Stimulated activated CD8-positive, alpha-beta memory T cell treated with anti-CD3 and anti-CD28 coated beads, Interleukin-4, amount 100 ng/mL, for 24 hours (primary cell): ENCODE measurements at places on chromosomes 16 and 17.

DNA sequence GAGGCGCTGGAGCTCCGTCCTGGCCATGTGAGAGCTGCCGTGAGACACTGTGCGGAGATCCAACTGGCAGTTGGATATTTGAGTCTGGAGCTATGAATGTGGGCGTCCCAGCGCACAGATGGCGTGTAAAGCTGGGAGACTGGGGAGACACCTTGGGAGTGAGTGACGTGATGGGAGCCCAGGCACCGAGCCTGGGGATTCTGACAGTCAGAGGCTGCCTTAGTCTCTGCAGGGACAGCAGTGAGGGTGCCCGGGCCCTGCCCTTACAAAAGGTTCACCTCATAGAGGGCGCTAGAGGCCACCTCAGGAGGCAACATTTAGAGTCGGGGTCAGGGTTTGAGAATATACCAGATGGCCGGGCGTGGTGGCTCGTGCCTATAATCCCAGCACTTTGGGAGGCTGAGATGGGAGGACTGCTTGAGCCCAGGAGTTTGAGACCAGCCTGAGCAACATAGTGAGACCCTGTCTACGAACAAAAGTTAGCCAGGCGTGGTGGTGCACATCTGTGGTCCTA, 194.1 kb upstream of the GSE1 start:
- no peak for DNase-seq

DNA sequence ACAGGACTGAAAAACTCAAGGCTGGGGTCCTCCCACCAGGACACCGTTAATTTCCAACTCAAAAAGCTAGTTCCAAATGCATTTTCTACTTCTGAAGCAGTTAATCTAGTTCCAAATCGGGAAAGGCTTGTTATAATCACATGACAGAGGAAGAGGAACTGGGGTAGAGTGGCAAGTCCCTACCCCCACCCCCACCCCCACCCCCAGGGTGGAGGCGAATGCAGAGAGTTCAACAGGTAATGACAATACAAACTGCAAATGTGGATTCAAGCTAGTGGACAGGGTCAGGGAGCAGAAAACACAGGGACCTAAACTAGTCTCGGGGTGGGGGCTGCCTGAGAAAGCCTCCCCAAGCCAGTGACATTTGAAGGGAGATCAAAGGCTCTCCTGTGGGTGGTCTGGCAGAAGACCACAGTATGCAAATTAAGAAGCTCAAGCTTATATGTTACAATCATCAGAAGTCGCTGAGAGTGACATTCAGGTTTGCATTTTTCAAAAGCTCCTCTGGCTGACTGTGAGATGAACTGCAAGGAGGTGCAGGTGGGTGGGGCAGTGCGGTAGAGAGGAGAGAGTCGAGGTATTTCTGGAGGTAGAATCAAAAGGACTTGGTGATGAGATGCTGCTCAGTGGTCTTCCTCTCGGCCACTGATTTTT, 56.4 kb upstream of the SLC25A19 start:
- DNase-seq: no peak

GRCh38 chr16:57834936-57835335, 32.6 kb upstream of the KIFC3 start:
- no peak for DNase-seq

DNA sequence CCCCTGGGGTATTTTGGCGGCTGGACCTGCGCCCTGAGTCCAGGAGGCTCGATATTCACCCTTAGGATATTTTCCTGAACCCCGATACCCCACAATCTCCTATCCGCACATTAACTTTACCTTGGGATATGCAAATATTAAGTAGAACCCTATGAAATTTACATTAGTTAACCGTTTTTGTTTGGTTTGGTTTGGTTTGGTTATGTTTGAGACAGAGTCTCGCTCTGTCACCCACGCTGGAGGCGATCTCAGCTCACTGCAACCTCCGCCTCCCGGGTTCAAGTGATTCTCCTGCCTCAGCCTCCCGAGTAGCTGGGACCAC, 9.3 kb upstream of the NAGS start:
- no peak for DNase-seq

DNA sequence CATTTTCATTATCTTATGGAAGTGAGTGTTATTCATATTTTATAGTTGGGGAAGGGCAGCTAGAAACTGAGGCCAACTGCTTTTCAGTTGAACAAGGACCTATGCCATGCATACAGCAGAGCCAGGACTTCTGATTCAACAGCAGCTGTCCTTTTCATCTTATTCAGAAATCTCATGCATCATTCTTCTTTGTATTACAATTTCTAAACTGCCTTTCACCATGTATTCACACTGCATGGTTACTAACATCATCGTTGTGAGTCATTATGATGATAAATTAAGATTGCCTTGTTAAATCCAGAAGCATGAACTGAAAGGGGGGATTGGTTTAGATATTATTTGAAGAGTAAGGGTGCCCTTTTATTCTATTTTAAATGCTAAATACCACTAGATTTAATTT, 1470.1 kb upstream of the GOT2 start:
- DNase-seq: no peak
